GM12878 (cell line): ENCODE measurements at places on chromosomes 2 and 18. TPM values are rescaled to one million over a fixed set of nuclear protein-coding genes. Genes with fewer than 3 reads are reported as not detected.
A peak's percentile ranks its signal among the peaks of the same experiment; 100 is the strongest.

- H3K27ac ChIP-seq = no peak overlapping the region
- no peaks in the 10 kb centered on the region for H3K27me3 ChIP-seq
- H3K36me3 ChIP-seq = no peaks in the 10 kb centered on the region
- H3K4me1 ChIP-seq = peaks cover 22% of the 10 kb centered on the region
- DNase-seq = no peak
Measured at GRCh38 chr2:45922577-45922988, 271.1 kb downstream of the PRKCE start.

The GAREM2 gene
- 0.85 and 1.4 TPM in 2 replicates for total RNA-seq

GRCh38 chr2:127726158-127726880 lies 25.0 kb downstream of the SFT2D3 start:
- no peak for DNase-seq
- H3K4me3 ChIP-seq = no peak overlapping the region
- no peaks in the 10 kb centered on the region; the same call in none of the 2 replicates for H3K36me3 ChIP-seq
- no peaks in the 10 kb centered on the region for H3K4me1 ChIP-seq

GRCh38 chr2:45010702-45011012 lies 1.4 kb upstream of the SIX2 start:
- H3K36me3 ChIP-seq = no peaks in the 10 kb centered on the region
- no peaks in the 10 kb centered on the region for H3K4me1 ChIP-seq
- H3K27me3 ChIP-seq = peaks cover 30% of the 10 kb centered on the region
- H3K4me3 ChIP-seq = no peak overlapping the region
- no peak overlapping the region for H3K27ac ChIP-seq

GRCh38 chr2:84055816-84056215 lies 403.3 kb downstream of the SUCLG1 start:
- no peak for DNase-seq
- H3K27ac ChIP-seq = no peak overlapping the region
- H3K27me3 ChIP-seq = no peaks in the 10 kb centered on the region
- H3K36me3 ChIP-seq = no peaks in the 10 kb centered on the region
- H3K4me1 ChIP-seq = no peaks in the 10 kb centered on the region

The LYPD1 gene
- total RNA-seq = not detected in 2 replicates

DNA sequence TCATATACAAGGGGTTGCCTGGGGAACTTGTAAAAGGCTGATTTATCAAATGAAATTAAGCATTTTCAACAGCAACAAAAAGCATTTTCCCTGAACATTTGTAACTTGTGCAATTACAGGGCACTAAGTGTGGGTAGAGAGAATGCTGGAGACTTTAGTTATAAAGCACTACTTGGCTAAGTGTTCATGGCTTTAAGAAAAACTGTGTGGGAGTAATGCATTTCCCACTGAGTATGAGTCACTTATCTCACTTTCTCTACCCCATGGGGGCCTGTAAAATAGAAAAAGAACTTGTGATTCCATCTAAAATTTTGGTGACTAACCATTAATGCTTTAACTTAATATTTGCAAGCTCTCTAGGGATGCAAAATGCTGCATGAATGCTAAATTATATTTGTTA lies 193.4 kb downstream of the CCDC102B start:
- no peak for DNase-seq
- H3K4me1 ChIP-seq = no peaks in the 10 kb centered on the region
- no peaks in the 10 kb centered on the region for H3K27me3 ChIP-seq
- no peak overlapping the region for H3K4me3 ChIP-seq
- H3K36me3 ChIP-seq = no peaks in the 10 kb centered on the region
- H3K27ac ChIP-seq = no peak overlapping the region

- no peaks in the 10 kb centered on the region for H3K27me3 ChIP-seq
- DNase-seq = no peak
- peak within 1 kb of the TSS; percentile 86 for H3K4me3 ChIP-seq
Measured at GRCh38 chr2:219253753-219254589, at the start of gene TUBA4A. Gene TUBA4A, minus strand, starts transcription at chr2:219253918. Its CDS starts 60 bp downstream, at chr2:219253858.

- H3K36me3 ChIP-seq = no peaks in the 10 kb centered on the region
- no peak for DNase-seq
- no peak overlapping the region for H3K4me3 ChIP-seq
Measured at GRCh38 chr2:28437149-28437835, 44.6 kb downstream of the FOSL2 start.
